Eye (tissue), 1 donor: ENCODE measurements at places on chromosomes 11 and 22.
A peak's percentile ranks its signal among the peaks of the same experiment; 100 is the strongest.

DNA sequence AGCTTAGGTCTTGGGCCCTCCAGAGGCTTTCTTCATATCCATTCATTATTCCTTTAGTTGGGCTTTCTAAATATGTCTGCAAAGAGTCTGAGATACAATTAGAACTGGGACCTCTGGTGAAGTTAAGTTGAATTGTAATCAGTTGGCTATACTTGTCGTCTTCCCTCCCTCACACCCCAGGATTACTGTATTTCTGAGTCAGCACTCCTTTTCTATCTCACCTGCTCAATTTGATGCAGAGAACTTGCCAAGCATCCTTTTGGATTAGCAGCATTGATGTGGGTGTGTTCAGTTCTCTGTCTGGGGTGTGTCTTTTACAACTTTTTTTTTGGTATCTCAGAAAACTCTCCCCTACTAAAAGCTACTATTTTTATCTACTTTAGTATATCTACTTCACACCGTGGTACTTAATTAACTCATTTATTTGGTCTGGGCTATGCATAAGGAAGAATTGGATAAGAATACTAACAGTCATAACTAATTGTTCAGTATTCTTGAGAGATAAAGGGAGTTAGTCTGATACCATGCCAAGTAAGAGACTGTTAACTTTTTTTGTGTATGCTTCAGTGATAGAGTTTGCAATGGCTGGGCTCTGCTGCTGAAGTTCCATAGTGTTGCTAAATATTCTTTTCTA, 15.1 kb downstream of the CTNND1 start:
- no peak for DNase-seq

DNA sequence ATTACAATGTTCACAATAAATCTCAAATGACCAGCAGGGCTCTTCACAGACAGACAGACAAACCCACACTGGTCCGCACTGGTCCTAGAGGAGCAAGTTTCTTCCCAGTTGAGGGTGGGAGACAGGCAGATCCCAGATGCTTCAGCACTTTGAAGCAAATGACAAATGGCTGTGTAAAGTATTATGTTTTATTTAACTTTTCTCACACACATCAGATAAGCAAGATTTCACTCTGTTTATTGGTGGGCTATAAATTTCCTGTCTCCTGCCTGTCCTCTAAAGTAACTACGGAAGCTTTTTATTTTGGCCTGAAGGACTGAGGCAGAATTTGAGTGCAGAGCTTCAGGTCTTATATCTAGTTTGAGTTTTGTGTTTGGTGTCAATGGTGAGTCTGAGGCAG, 174.7 kb upstream of the MTNR1B start:
- no peak for DNase-seq

GRCh38 chr11:68271023-68271780, 571 bp downstream of the C11orf24 start:
- peak; percentile 90 for DNase-seq

GRCh38 chr11:30919389-30920152, 333.4 kb upstream of the MPPED2 start:
- no peak for DNase-seq

DNA sequence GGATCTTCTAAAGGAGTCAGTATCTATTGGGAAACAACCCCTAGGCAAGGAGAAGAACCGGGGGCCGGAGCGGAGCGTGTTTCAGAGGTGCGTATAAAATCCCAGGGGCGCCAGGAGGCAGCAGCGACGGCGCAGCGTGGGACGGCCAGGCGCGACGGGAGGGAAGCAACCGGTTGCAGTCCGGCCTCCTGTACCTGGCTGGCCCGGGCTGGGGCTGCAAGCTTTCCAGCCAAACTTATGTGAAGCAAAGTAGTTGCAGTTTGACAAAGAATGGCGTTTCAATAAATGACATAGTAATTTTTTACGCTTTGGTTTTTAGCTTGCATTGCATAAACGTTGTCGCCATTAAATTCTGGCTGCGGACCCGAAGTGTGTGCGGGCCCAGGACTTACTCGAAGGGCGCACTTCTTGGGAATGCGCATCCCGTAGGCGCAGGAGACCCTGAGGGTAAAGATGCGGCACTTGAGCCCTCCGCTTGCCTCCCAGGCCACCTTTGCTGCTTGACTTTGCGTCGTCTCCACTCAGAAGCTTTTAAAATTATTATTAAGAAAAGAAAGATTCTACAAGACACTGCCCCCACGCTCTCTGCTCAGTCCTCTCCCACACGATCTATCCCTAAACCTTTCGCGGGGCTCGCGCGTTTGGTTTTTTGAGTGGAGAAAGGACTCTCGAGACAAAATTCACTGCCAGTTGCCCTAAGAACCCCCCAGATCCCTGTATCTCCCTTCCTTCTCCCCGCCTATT, 1.6 kb upstream of the WT1 start:
- DNase-seq: peak; percentile 74

- DNase-seq: no peak
Observed at GRCh38 chr11:133782116-133782725, 63.1 kb downstream of the SPATA19 start.

- DNase-seq: no peak
Observed at GRCh38 chr11:86205421-86206336, 38.9 kb upstream of the EED start.

GRCh38 chr11:72422414-72422813, 11.9 kb downstream of the CLPB start:
- DNase-seq: no peak

DNA sequence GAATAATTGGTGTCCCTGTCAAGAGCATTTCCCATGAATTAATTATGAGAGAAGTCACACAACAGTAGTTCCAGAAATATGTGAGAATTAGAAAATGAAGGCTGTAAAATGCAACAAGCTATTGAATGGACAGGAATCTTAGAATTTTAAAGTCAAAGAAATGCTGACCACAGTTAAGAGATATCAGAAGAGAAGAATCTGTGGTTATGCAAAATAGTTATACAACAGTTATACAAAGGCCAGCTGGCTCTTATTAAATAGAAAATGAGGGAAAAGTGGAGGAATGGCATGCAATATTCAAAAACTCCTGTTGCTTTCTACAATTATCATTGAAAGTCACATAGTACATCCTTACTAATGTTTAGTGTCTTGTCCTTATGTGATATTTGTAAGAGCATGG, 27.4 kb downstream of the CASP12 start:
- peak; percentile 7 for DNase-seq

- peak; percentile 89 for DNase-seq
Observed at GRCh38 chr11:57277845-57278720, 41.0 kb upstream of the APLNR start.

- no peak for DNase-seq
Observed at GRCh38 chr11:117130879-117131278, 13.2 kb upstream of the PAFAH1B2 start.

- DNase-seq: peak; percentile 90
Observed at GRCh38 chr11:77127235-77127911, 673 bp upstream of the MYO7A start.

DNA sequence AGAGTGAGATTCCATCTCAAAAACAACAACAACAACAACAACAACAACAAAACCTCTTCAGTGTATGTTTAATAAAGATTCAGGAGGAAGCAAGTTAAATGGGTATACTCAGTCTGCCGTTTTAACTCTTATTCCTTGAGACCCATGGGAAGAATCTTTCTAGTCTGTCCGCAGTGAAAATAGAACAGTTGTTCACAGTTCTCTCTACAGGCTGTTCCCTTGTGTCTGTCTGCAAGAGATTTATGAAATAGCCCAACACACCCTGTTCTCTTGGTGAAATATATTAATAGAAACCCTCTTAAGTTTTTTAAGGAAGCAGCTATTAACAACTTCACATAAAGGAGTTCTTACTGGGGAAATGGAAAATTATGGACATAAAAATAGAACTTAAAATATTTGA, 682.2 kb upstream of the RAG2 start:
- no peak for DNase-seq

GRCh38 chr11:75328426-75329277, 22.8 kb downstream of the ARRB1 start:
- DNase-seq: peak; percentile 80

DNA sequence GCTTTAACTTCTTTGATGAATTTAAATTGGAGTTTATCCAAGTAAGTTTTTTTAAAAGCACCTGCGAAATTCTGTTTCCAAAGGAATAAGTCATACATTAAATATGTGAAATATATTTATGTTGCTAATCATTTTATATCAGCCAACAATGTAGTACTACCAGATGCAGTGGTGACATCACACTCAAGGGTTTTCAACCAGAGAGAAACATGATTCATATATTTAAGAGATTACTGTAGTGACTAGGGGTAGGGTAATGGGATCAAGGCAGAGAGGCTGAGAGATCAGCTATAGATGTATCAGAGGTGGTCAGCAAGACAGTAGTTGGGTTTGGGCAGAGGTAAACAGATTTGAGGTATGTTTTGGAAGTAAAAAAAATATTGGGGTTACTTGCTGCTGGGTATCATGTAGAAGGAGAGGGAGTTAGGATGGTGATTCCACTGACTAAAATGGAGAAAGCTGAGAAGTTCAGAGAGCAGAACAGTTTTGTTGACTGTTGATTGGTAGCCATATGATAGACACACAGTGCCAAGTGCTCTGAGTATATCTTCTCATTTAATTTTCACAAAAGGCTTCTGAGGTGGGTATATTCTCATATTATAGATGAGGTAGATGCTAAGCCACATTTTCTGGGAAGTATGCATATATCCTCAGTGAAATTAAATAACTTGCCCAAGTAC, 39.4 kb downstream of the CEP57 start:
- no peak for DNase-seq

DNA sequence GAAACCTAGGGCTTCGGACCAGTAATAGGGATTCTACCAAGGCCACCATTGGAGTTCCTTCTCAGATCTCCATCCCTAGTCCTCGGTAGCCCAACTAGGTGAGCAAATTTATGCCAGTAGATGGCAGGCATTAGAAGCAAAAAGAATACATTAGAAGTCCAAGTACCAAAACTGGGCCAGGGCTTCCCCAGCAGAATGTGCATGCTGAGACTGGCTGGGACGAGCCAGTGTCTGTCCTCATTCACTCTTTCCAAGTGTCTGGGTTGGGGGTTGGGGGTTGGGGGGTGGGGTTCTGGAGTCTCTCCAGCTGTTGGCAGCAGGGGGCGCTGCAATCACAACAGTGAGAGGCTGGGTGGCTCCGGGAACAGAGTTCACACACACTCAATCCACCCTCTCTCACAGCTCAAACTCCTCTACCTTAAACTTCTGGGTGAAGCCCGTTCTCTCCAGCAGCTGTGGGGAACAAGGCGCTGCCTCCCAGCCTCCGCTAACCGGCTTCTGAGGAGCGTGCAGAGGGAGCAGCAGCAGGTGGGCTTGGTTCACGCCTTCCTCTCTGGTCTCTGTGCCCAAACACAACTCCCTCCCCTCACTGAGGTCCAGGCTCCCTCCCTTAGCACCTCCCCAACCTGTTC, 57.5 kb downstream of the BTG4 start:
- peak; percentile 71 for DNase-seq

- DNase-seq: no peak
Observed at GRCh38 chr11:58926695-58927094, 12.6 kb upstream of the GLYATL1 start.

GRCh38 chr22:49372530-49373288, 455.0 kb downstream of the BRD1 start:
- no peak for DNase-seq

GRCh38 chr11:20762980-20763379, 93.6 kb downstream of the NELL1 start:
- DNase-seq: no peak

GRCh38 chr22:43882122-43882767, 9.6 kb downstream of the PNPLA5 start:
- DNase-seq: no peak

- DNase-seq: no peak
Observed at GRCh38 chr11:69337211-69337721, 43.3 kb downstream of the MYEOV start.

- no peak for DNase-seq
Observed at GRCh38 chr11:65471447-65471891, 27.4 kb upstream of the MALAT1 start.
